PC-3 (cell line): ENCODE measurements at places on chromosomes 3 and 15. TPM values are rescaled to one million over a fixed set of nuclear protein-coding genes. Genes with fewer than 3 reads are reported as not detected.

- DNase-seq, result no peak
These were observed 33.8 kb upstream of the XIRP1 start for GRCh38 chr3:39226106-39226741.

- no peak for DNase-seq
These were observed 61.8 kb downstream of the FOXB1 start for GRCh38 chr15:60065951-60066350.

DNA sequence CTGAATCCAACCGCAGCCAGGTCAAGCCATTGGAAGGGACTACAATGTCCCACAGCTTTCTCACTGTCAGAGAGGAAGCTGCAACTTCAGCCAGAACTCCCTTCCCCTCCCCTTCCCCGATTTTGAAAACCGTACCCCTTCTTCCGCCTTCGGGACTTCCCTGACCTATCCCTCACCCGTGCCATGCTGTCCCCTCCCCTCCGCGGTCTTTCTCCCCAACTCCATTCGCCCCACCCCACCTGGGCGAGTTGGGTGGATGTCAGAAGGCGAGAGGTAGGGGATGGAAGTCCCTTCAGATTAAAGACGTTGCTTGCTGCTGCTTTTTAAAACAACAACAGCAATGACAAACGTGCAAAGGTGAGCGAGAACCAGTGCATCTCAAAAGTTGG lies 723 bp downstream of the CPNE4 start:
- DNase-seq, result no peak

- peak; percentile 5 for DNase-seq
These were observed 56.1 kb upstream of the CPNE4 start for GRCh38 chr3:132090921-132091320.

The FAM227B gene
- 0.98 and 1.6 TPM in 2 replicates for total RNA-seq
